ENCODE measurements at places on chromosomes 3 and 15. TPM values are rescaled to one million over a fixed set of nuclear protein-coding genes. Genes with fewer than 3 reads are reported as not detected.

The RNU5B-1 gene
- not detected for polyA plus RNA-seq

The IL1RAP gene
- 0.48 TPM for polyA plus RNA-seq

The FGF7 gene
- polyA plus RNA-seq = not detected

The HLTF gene
- polyA plus RNA-seq = 50.4 TPM

The TTC21A gene
- polyA plus RNA-seq = 1.4 TPM

The EHHADH gene
- polyA plus RNA-seq = 8.4 TPM
